Thoracic aorta (tissue), 2 donors: ENCODE measurements at places on chromosomes 1 and 21. TPM values are rescaled to one million over a fixed set of nuclear protein-coding genes. Genes with fewer than 3 reads are reported as not detected.
A peak's percentile ranks its signal among the peaks of the same experiment; 100 is the strongest.

GRCh38 chr1:218754477-218754876 is 409.3 kb downstream of the TGFB2 start:
- no peak for DNase-seq

The NPHS2 gene
- total RNA-seq, result not detected

- DNase-seq, result no peak
Observed at GRCh38 chr1:66160719-66161118, 368.0 kb downstream of the PDE4B start.

GRCh38 chr1:45002650-45003645 is 8.2 kb downstream of the HECTD3 start:
- DNase-seq, result no peak

- DNase-seq, result no peak
Observed at GRCh38 chr1:84347932-84348555, 46.5 kb downstream of the SAMD13 start.

GRCh38 chr1:185427264-185427663 is 110.2 kb upstream of the IVNS1ABP start:
- no peak for DNase-seq

The TMIGD3 gene
- 20.0 TPM for total RNA-seq

DNA sequence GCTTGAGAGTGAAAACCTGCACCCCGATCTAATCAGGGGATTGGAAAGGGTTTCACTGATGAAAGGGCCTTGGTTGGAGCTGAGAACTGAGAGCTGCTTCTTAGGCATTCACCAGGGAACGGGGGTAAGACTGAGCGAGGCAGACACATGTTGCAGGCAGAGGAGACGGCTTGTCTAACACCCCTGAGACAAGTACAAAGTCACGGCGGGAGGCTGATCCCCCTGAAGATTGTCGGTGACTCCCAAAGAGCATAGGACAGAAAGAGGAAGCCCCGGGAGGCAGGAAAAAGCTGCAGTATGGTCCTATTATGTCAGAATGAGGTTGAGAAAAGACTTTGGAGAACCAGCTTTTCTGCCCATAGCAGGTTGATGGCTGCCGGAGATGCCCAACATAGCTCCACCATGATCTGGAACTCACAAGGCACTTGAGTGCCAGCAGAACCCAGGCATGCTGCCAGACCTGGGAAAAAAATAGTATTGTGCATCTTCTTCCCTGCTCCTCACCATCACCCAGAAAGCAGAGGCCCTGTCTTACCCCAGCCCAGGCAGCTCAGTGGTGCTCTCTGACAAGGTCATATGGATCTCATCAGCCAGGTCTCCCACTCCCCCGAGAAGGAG is 463.9 kb upstream of the PROX1 start:
- no peak for DNase-seq

The ANKRD65 gene
- total RNA-seq, result not detected

- DNase-seq, result no peak
Observed at GRCh38 chr1:221648201-221648600, 93.7 kb downstream of the DUSP10 start.

The C21orf58 gene
- total RNA-seq, result 0.81 TPM

- DNase-seq, result no peak
Observed at GRCh38 chr1:8154621-8155052, 128.5 kb upstream of the ERRFI1 start.

DNA sequence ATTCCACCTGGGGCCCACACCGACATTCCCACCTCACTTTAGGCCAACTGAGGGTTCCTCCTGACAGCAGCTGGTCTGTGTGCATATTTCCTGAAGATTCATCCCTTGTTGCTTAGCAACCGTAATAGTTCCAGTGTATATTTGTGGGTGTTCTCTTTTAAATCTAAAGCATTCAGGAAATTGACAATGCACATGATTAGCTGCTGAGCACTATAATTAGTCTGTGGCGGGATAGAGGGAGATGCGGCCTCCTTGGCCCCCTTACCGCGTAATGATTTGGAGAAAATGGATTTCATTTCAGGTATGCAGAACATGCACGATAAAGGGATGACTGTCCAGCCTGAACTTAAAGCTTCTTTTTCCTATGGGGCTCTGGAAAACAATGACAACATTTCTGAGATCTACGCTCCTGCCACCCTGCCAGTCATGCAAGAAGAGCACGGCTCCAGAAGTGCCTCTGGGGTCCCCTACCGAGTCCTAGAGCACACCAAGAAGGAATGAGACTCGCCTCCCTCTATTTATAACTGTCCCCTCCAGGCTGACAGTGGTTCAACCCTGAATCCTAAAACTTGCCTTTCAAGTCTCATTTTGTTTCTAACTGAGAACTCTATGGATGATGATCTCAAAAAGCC is 33.8 kb upstream of the RCAN3 start:
- no peak for DNase-seq

DNA sequence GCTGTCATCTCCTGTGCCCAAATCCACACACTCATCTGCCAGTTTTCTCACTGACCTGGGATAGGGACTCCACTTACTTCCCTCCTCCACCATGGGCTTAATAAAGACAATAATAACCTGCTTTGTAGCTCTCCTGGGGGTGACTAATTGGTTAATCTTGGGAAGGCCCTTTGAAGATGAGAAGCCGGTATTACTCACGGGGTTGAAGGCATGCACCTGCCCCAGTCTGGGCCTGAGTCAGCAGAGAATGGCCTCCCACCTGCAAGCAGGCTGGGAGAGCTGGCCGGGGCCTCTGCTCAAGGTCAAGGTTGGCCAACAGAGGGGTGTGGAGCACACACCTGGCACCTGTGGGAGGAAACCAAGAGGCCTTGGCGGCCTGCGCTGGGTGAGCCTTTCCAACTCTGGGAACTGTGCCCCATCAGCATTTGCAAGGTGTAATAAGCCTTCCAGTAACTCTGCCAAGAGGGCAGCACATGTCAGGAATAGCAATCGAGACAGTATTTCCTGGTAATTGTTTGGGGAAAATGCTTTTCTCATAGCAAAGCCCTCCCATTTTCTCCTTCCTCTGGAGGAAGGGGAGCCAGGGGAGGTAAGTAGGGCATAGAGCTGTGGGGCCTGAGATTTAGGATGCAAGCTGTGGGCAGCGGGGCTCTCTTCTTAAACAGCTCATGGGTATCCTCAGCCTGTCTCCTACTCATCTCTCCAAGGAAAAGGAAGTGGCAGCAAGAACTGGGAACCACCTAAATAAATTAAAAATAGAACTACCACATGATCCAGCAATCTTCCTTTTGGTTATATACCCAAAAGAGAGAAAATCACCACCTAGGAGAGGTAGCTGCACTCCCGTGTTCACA is 49.0 kb downstream of the TOMM20 start:
- DNase-seq, result no peak

GRCh38 chr1:46484783-46485490 is 4.7 kb upstream of the DMBX1 start:
- no peak for DNase-seq

DNA sequence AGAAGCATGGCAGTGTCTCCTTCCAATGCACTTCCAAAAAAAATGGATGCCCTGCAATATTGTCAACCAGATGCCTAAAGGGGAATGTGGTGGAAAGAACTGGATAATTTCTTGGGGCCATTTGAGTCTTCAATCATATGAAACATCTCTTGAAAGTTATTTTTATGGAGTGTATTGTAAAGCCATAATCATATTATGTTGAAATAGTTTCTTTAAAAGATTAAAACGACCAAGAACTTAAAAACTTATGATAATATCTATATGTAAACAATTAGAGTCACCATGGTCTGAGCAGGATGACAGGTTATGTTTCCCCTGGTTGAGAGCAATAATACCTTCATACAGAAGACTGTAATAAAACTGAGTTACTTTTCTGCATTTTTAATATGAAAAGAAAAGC is 457.2 kb downstream of the PCP4 start:
- no peak for DNase-seq

DNA sequence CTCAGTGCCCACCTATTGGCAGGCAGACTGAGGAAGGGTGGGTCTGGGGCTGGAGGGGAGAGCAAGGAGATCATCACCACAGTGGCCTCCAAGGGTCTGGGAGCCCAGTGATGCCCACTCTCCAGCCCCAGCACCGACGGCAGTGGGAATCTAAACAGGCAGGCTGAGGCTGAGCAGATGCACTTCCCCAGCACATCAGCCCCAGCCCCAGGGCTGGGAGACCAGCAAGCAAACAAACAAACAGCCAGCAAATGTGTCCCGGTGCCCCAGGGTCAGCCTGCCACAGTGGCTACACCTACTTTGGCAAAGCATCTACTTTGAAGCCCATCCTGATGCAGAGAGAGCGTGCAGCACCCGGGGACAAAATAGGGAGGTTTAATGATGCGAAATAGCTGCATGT is 216.3 kb upstream of the ZC3H12A start:
- DNase-seq, result no peak

DNA sequence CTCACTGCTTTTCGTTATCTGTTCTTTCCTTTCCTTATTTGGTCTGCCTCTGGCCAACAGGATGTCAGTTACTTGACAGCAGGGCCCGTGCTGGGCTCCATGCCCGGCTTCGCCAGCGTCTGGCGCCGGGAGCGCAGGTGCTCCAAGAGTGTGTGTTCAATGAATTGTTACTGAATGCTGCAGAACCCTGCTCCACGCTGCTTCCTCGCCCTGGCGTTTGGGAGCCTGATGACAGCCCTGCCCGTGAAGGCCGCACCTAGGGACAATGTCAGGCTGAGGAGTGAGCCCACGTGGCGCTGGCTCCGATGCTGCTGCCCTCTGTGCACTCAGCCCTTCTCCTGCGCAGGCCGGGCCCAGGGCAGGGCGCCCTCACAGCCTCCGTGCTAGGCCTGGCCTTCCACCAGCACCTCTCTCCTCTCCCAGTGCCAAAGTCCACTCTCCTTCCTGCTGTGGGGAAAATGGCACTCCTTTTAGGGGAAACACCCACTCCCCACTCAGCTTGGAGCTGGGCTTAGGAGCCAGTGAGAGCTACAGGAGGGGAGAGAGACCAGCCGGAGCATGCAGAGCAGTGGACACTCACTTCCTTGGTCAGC is 51.4 kb downstream of the ACBD3 start:
- DNase-seq, result no peak

DNA sequence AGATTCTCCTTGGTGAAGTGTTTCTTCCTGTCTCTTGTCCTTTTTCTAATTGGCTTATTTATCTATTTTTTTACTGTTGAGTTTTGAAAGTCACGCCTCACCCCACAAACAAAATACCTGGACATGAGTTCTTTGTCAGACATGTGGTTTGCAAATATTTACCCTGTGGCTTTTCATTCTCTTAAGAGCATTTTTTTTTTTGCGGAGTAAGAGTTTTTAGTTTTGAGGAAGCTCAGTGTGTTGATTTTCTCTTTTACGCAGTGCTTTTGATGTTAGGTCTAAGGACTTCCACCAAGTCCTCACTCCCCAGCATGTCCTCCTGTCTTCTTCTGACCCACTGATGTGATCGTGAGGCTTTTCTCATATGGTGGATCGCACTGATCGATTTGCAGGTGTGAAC is 7.6 kb downstream of the DFFB start:
- DNase-seq, result no peak

DNA sequence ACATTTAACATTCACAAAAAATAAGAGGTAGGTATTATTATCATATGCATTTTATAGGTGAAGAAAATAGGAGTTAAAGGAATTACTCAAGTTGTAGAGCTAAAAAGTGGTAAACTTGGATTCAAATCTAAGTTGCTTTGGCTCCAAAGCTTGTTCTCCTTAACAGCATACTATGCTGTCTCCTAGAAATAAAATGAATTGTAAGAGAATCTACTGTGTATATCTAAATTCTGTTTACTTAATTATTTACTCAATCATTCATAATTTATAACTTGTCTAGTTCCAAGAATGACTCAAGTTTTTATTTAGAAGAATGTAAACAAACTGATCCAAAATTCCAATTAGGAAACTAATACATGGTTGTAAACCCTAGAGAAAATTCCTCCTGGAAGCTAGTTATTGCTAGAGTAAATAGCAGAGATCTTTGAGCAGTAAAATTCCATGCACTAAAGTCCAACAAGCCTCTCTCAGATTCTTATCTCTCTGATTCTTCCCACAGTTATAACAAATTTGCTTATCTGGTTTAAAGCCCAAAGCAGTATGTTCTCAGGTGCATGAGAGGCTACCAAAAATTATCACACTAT is 132.5 kb upstream of the DPT start:
- DNase-seq, result no peak

- DNase-seq, result no peak
Observed at GRCh38 chr1:95093296-95093695, 20.5 kb upstream of the ALG14 start.

The BSND gene
- total RNA-seq, result not detected

DNA sequence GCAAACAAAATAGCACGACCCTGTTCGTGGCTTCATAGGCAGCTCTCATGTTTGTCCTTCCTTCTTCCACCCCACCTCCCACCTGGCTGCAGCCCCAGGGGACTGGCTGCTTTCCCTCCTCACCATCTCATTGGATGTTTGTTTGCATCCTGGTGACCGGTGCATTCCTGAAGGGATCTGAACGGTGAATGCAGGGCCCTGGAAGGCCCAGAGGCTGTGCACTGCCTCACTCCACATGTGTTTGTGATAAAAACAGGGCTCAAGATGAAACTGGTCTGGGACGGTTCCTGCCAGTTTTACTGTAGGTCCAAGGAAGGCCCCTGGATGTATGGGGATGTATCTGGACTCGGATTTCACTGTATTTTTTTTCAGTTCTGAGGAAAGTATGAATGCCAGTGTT is 42.8 kb downstream of the CNN3 start:
- no peak for DNase-seq

The EPHA8 gene
- total RNA-seq, result not detected

- DNase-seq, result no peak
Observed at GRCh38 chr1:173475564-173476196, 1.5 kb upstream of the PRDX6 start.

DNA sequence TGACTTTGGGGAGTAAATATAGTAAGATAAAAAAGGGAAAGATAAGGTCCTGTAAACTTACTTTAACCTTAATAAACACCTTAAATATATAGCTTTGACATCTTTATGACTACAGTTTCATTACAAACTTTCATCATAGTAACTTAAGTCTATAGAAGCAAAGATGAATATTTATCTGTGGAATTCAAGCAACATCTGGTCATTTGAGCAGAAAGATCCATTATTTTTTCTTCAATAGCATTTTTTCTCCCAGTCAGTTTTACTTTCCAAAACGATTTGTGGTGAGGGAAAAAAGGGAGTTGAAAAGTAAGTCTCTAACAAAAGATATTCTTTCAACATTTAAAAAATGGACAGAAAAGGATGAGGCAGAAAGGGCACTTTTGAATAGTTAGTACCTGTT is 69.0 kb downstream of the HMCN1 start:
- no peak for DNase-seq

- DNase-seq, result no peak
Observed at GRCh38 chr1:157806431-157807149, 13.3 kb downstream of the FCRL1 start.

DNA sequence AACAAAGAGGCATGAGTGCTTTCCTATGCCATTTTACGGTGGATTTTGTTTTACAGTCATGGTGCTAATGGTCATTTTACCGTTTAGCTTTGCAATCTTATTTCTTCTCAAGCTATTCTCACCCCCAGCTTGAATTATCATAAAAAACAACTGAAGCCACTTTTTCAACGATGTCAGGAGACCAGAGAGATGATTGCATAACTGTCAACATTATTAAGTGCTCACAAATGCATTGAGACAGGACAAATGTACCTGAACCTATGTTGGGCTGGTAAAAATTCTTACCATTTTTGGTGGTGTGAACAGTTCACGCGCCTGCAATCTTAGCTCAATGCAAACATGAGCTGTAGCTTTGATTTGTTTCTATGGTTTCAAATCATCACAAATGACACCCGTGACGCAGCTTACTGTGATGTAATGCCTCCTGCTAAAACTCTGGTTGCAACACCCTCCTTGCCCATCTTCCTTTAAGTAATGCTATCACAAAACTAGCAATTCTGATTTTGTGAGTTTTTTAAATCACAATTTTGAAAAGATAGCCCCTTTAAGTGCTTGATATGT is 104.4 kb downstream of the UCHL5 start:
- peak; percentile 7 for DNase-seq

GRCh38 chr1:108016451-108016920 is 51.5 kb upstream of the VAV3 start:
- no peak for DNase-seq
